Stimulated activated CD8-positive, alpha-beta memory T cell treated with anti-CD3 and anti-CD28 coated beads, Interleukin-4, amount 100 ng/mL, for 24 hours (primary cell): ENCODE measurements at places on chromosomes 7 and 10.

DNA sequence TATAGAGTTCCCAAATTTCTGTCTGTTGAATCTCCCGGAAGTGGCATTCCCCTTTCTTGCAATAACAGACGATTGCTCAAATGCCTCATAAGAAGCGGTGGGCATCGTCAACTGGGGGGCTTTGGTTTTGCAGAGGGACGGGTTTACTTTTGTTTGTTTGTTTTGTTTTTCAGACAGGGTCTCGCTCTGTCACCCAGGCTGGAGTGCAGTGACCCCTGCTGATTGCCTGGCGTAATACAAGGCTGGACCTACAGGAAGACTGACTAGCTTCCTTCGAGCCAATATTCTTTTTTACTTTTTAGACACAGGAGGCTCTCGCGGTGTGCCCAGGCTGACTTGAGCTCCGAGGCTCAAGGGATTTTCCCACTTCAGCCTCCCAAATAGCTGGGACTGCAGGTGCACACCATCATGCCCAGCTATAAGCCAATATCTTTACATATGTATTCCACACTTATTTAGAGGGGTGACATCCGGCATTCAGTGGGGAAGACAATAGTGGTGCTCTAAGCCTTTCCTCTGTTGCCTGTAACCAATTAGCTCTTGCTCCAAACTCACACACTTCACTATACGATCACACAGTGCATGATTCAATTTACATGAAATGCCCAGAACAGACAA is 58.1 kb downstream of the FHIP2A start:
- DNase-seq = no peak

DNA sequence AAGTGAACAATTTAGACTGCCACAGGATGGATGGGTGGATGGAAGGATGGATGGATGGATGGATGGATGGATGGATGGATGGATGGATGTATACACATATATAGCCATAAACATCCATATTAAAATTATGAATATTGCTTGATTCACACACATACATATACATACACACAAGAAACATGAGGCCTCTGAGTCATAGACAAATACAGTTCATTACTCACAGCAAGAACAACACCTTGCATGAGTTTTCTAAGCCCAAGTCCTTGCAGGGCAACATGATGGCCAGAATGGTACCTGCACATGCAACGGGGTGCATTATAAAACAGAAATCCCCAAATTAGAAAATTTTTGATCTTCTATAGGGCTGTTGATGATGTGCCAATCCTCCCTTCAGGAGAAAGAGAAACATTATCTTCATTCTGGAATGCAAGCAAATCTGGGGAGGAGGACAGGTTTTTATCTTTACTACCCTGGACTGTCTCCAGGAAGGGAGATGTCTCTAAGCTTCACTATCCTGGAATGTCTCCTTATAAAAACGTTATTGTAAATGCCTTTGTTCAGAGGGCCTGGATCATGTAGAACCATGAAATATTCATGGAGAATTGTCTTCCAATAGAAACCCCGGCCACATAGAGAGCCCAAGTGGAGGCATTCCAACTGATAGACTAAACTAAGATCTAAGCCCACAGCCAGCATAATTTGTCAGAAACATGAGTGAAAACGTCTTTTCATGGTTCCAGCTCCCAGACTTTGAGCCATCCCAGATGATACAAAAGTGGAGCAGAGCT is 238.6 kb upstream of the LRRN3 start:
- no peak for DNase-seq

DNA sequence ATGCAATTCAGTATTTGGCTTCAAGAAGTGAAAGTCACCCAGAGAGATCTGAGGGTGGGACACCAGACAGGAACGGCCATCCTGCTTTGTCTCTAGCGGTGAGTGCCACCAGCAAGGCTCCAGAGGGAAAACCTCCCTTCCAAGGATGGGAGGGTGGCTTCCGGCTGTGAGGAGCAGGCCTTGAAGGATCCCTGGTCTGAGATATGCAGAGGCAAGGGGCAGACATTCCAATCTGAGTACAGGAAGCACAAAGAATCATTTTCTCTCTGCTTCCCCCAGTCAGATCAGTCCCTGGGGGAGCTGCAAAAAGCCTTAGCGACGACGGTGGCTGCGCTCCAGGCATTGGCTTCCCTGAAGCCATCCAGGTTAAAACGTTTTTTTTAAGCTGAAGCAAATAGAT is 167.4 kb downstream of the TEX36 start:
- no peak for DNase-seq

DNA sequence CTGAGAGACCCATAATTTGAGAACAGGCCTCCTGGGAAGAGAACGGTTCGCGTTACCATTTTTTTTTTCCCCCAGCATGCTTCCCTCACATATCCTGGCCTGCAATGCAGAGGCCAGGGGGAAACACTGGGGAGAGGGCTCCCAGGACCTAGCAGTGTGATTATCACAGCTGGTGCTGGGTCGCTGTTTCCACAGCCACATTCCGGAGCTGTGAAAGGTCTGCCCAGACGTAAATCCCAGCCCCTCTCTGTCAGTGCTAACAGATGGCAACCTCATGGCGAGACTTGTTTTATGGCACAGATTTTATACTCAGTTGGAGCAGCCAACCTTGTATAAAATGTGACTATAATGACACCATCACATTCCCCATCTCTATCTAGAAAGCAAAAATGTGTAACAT is 150.5 kb downstream of the PLXDC2 start:
- DNase-seq = no peak

GRCh38 chr7:50228148-50228547 is 76.4 kb upstream of the IKZF1 start:
- no peak for DNase-seq

GRCh38 chr10:122455376-122456079 is 1.1 kb downstream of the ARMS2 start:
- no peak for DNase-seq
